ENCODE measurements at places on chromosomes 3 and 15.

DNA sequence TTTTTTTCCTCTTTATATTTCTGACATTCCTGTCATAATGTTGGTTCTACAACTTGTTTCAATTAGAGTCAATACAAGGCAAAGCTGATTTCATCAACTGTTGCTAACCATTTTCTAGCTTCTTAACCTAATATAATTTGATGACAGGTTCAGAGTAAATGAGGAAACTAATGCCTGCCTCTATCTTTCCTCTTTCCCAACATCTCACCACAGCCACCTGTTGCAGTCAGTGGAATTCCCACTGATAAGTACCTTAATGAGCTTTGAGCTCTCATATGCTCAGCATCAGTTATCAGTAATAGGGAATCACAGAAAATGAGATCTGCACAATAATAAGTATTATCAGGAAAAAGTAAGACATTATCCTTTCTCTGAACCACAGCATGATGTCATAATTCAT is 241.9 kb downstream of the MEIS2 start:
- no peak for DNase-seq

GRCh38 chr3:188049606-188050530 is 104.1 kb upstream of the LPP start:
- DNase-seq: no peak

- no peak for DNase-seq
Measured at GRCh38 chr15:69757186-69757585, 304.6 kb downstream of the RPLP1 start.

- no peak for DNase-seq
Measured at GRCh38 chr3:197292083-197292646, 6.2 kb downstream of the DLG1 start.

- DNase-seq: no peak
Measured at GRCh38 chr3:53235545-53235944, 20.3 kb downstream of the TKT start.

GRCh38 chr15:78244101-78244500 is 9.7 kb upstream of the ACSBG1 start:
- no peak for DNase-seq

DNA sequence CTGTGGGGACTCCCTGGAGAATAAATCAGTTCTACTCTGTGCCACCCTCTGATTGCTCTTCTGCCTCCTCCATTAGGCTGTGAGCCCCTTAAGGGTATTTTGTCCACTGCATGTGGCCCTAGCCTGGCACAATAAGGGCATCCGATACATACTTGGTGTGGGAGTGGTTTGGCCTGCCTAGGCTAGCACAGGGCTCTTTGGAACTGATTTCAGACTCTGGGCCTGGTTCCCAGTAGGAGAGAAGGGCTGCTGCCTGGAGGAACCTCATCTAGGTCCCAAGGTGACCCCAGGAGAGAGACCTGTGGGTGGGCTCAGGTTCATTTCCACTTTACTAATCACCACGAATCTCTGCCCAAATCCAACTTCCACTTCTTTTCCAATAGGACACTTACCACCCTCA is 5.3 kb upstream of the CTDSPL start:
- no peak for DNase-seq

- no peak for DNase-seq
Measured at GRCh38 chr15:36005542-36005941, 459.6 kb upstream of the DPH6 start.

GRCh38 chr3:146131616-146132410 is 29.2 kb downstream of the PLOD2 start:
- no peak for DNase-seq

DNA sequence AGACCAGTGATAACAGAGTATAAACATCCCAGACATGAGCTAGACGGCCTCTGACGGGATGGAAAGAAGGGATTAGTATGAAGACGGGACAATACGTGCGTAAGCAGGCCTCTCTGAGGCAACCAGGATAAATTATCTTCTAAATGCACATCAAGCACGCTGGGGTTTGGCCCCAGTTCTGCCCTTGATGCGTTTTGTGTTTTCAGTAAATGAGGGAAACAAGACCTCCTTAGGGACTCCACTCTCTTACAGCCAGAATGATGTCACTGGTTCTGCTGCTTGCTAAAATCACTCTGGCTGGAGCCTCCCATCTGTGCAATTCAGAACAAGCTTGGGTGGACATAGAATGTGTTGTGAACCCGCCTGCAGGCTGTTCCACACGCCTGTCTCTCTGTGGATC is 156.0 kb upstream of the MCTP2 start:
- DNase-seq: peak; percentile 67

- DNase-seq: no peak
Measured at GRCh38 chr15:71221417-71221816, 106.1 kb downstream of the THSD4 start.

DNA sequence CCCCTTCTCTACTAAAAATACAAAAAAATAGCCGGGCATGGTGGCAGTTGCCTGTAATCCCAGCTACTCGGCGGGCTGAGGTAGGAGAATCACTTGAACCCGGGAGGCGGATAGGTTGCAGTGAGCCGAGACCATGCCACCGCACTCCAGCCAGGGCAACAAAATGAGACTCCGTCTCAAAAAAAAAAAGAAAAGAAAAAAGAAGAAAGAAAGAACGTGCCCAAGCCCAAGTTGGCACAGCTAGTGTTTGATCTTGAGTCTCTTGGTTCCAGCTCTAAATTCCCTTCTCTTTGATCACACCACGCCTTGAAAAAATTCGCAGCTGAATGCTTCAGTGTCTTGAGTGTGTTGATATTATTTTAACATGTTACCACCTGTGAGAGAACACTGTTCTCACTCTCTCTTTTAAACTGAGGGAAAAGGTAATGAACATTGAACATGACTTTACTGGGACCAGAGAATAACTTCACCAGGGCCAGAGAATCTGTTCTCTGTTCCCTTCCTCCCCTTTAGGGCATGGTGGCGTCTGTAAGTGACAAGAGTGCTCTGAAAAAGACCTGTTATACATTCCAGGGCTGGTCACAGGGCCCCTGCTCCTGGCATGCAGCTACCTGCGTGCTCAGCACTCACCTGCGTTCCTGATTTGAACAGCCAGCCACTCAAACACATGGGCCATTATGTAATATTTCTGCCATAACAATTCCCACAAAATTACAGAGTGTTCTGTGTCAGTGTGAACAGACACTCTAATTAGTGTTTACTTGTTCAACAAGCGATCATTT is 19.0 kb downstream of the SLCO3A1 start:
- DNase-seq: no peak

DNA sequence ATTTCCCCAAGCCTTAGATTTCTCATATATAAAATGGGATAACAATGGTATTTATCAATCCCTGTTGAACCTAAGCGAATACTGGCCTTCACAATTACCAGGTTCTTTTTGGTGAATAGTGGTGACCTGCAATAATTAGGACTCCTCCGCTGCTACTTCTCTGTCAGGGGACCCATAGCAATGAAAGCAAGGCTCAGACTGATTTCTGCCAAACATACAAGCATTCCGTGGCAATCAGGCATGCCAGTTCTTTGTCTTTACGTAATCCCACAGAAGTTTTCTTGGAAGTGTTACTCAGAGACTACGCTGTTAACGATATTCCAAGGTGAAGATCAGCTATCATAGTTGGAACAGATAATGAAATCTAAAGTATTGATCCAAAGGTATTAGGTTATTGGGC is 105.7 kb downstream of the GOLIM4 start:
- DNase-seq: no peak

- no peak for DNase-seq
Measured at GRCh38 chr3:150722267-150722666, 18.5 kb upstream of the ERICH6 start.

DNA sequence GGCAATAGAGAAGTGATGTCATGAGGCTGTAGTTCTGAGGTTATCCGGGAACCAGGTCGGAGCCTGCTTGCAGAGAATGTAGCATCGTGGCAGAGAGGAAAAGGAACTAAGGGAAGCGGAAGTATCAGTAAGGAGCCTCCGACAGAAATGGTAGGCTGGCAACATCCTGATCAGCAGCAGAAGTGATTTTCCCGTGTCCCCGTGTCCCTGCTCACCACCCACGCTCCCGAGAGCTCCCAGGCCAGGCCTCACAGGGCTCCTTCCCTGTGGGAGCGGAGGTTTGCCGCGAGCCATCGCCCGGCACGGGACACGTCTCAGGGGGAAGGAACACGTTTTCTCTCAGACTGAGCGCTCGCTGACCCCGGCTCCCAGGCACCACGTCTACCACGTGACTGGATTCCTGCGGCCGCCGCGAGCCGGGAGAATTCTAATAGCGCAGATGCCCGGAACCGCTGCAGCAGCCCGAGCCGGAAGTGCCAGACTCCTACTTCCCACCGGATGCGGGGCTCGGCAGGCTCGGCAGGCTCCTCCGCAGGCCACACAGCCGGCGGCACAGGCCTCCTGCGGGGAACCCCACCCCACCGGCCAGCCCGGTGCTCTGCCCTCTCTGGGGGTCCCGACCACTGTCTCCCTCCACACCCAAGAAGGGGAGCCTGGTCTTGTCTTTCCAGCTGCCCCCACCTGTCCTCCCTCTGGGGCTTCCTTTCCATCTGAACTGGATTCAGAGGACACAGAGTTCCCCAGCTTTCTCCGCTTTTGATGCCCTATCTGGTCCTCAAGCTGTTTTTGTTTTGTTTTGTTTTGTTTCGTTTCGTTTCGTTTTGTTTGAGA is 99.3 kb downstream of the BDH1 start:
- DNase-seq: peak; percentile 81

GRCh38 chr3:58003093-58003492 is 5.1 kb upstream of the FLNB start:
- no peak for DNase-seq

- no peak for DNase-seq
Measured at GRCh38 chr15:24734396-24734795, 58.8 kb downstream of the NPAP1 start.

GRCh38 chr3:150840802-150841515 is 64.3 kb downstream of the MINDY4B start:
- no peak for DNase-seq

DNA sequence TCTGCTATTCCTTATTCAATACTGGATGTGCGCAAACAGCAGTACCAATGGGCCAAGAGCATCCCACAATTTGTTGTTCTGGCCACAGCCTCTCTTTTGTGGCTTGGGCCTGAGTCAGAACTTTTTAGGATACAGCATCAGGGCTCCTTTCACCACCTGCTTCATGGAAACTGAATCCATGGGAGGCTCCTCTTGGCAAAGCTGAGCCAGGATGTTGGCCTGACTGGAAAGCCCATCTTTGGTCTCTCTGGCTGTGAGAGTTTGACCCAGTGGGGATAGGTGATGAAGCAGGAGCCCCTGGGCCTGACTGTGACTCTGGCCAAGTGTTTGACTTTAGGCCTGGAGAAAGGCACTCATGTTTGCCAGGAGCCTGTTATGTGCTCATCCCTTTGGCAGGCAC is 27.6 kb downstream of the IL16 start:
- no peak for DNase-seq

GRCh38 chr3:154844863-154845262 is 235.3 kb upstream of the MME start:
- DNase-seq: no peak

DNA sequence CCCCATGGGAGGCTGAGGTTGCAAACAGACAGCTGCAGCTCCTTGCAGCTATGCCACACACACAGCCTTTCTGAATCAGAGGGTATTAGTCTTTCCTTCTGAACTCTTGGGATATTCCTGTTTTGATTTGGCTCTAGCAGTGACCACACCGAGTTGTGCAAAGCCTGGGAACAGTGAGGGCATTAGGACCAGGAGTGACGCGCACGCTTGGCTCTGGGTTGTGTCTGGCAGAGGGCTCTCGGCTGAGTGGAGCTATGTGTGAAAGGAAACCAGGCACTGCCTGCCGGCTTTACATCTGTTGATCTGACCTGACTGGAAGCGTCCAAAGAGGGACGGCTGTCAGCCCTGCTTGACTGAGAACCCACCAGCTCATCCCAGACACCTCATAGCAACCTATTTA is at the start of gene GALNT15:
Gene GALNT15 (plus strand): TSS at position 292 of the 400 bp plus-strand sequence. CDS start 472 bp downstream, outside the sequence.
- peak; percentile 97 for DNase-seq

GRCh38 chr3:49015072-49015471 is 3.3 kb downstream of the DALRD3 start:
- DNase-seq: no peak

GRCh38 chr3:134605556-134605955 is 45.3 kb downstream of the KY start:
- DNase-seq: no peak

GRCh38 chr15:65217526-65218482 is 6.5 kb upstream of the CILP start:
- no peak for DNase-seq

DNA sequence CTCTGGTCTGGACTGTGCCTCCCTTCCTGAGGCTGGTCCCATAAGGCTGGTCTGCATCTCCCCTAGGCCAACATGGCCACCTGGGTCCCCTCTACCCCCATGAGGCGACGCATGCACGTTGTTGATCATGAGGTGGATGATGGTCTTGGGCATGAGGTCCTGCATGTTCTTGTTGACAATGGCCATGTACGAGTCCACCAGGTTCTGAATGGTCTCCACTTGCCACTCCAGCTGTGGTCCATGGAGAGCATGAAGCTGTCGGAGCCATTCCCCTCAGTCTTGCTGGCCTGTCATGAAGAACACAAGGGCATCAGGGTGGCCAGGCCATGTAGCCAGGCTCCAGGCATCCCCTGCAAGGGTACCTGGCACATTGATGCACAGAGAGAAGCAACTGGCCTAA is 27.1 kb upstream of the CSPG4 start:
- peak; percentile 16 for DNase-seq

DNA sequence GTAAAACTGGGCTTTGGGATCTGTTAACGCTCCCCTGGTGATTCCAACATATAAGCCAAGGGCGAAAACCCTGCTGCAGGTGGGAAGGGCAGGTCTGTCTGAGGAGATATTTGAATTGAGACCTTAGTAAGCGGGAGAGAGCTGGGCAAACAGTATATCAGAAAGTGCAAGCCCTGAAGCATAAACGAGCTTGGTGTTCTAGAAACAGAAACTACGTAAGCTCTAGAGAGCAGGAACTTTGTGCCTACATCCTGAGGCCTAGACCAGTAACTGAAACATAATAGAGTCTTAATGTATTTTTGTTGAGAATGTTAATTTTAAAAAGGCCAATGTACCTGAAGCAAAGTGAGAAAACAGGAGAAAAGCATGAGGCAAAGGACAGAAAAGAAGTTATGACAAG is 62.9 kb upstream of the FSIP1 start:
- no peak for DNase-seq

DNA sequence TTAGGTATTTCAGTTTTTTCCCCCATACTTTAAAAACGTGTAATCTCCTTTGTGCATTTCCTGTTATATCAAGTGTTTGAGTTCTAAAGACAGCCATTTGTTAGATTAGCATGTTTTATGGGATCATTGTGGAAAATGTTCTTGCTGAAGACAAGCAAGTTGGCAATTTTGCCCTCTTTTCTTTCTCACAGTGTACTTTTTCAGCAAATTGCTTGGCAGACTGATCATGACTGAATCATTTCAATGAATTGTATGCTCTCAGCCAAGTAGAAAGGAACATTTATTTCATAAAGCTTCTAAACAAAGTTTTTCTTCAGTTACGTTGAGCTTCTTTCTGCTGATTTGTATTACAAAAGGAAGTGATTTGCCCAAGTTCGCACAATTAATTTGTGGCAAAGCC is 51.6 kb downstream of the ATG7 start:
- no peak for DNase-seq

- no peak for DNase-seq
Measured at GRCh38 chr15:74913041-74913440, 6.4 kb upstream of the FAM219B start.

- DNase-seq: peak; percentile 32
Measured at GRCh38 chr3:128145279-128145678, 8.0 kb upstream of the EEFSEC start.
